ENCODE measurements at places on chromosomes 1 and 21. TPM values are rescaled to one million over a fixed set of nuclear protein-coding genes. Genes with fewer than 3 reads are reported as not detected.

SUSD4 gene
- 28.9 TPM for total RNA-seq

DNA sequence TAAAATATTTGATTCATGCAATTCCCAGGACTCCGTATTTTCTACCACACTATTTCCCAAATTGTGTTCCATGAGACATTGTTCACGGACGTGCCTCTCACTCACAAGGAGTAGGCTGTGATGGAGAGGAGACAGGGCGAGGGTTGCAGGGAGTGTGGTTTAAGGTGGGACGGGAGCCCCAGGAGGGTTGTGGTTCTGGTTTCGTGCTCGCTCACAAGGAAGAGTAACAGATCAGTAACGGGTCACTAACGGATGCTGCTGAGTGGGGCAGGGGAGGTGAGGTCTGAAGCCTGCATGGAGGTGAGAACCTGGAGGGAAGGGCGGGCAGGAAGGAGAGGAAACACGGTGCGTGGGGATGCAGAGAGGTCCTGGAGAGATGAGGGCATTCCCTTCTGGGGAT, 28.8 kb downstream of the TFF3 start:
- DNase-seq, result no peak

DNA sequence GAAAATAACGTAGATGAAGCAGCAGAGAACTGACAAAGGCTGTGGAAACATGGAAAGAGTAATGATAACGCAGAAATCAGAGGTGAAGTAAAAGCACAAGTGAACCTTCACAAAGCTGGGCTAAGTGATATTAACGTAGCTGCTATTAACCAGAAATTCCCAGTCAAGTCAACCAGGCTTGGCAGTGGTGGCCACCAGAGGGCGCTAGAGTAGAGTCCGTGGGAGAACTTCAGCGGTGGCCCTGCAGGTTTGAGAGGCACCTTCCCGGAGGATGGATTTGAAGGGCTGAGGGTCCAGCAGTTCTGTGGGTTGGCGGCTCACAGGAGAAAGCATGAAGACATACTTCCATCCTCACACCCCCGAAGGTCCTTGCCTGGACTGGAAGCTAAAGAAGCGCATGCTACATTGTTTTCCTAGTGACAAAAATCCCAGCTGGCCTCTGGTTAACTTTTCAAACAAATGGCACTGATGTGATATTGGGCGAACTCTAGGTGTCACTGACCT, 81.7 kb upstream of the ZNF648 start:
- DNase-seq, result peak; percentile 97

DNA sequence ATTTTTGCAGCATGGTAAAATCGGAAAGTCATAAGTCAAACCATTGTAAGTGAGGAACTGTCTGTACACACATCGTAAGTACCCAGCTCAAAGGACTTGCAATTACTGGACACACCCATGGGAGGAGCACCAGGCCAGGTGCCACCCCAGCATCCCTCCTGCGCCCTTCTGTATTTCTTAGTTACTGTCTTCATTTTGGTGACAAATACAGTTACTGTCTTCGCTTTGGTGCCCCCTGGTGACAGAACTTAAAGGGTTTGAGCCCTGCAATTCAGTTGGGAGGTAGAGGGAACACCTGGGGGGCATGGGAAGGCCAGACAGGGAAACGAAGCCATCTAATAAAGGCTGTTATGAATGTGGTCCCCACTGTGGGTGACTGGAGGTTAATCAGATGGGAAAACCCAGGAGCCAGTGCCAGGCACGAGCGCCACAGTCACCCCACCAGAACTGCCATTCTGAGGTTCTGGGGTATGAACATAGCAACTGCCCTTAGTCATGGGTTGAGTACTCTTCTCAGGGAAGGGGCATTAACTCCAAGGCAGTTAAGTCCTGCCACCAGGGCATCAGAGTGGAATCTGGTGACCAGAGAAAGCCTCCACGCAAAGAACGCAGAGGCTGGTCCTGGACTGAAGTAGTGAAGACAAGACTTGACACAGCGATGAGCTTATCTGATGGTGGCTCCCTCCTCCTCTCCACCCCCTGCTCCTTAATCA, 612.9 kb downstream of the PTPRU start:
- peak; percentile 37 for DNase-seq

DNA sequence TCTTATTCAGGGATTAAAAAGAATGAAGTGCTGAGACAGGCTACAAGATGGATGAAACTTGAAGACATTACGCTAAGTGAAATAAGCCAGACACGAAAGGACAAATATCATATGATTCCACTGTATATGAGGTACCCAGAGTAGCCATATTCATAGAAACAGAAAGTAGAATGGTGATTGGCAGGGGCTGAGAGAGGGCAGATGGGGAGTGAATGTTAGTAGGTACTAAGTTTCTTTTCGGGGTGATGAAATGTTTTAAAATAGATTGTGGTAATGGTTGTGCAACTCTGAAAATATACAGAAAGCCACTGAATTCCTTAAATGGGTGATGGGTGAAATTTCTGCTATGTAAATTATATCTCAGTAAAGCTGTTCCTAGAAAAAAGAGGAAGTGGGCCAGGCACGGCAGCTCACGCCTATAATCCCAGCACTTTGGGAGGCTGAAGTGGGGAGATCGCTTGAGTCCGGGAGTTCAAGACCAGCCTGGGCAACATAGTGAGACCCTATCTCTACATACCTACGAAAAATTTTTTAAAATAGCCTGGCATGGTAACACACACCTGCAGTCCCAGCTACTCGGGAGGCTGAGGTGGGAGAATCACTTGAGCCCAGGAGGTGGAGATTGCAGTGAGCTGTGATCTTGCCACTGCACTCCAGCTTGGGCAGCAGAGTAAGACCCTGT, 15.9 kb downstream of the SLC27A3 start:
- peak; percentile 58 for DNase-seq

CEP170 gene
- total RNA-seq, result 85.6 TPM

- peak; percentile 88 for DNase-seq
Observed at GRCh38 chr1:60911966-60912697, 170.2 kb upstream of the NFIA start.

GRCh38 chr1:246680696-246681130, 43.5 kb upstream of the SCCPDH start:
- peak; percentile 82 for DNase-seq

GRCh38 chr21:30942192-30942591, 60.8 kb upstream of the KRTAP11-1 start:
- DNase-seq, result no peak

HP1BP3 gene
- 287 TPM for total RNA-seq

CGN gene
- total RNA-seq, result 4.3 TPM

DNA sequence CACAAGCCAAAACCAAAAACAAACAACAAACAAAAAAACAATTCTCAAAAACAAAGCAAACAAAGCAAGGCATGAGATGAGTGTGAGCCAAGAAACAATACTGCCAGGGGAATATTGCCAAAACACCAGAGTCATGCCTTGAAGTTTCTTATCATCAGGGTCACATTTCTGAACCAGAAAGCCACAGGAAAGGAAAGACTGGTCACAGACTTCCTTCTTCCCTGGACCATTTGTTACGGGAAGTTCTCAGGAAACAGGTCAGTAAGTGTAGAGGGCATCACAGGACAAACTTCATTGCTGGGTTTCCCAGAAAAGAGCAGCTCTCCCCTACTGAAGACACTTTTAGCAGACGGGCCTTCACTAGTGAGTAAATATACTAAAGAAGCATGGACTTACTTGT, 191.2 kb downstream of the GABPA start:
- DNase-seq, result no peak

DNA sequence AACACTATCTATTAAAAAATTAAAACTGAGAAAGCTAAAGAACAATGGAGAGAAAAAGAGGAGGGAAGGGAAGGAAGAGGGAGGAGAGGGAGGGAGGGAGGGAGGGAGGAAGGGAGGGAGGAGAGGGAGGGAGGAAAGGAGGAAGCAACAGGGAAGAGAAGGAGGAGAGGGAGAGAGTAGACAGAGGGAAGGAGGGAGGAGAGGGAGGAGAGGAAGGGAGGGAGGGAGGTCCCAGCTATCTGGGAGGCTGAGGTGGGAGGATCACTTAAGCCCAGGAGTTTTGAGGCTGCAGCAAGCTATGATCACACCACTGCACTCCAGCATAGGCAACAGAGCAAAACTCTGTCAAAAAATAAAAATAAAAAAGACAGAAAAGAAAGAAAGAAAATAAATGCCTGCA, 16.5 kb downstream of the ZBTB17 start:
- DNase-seq, result no peak

DNA sequence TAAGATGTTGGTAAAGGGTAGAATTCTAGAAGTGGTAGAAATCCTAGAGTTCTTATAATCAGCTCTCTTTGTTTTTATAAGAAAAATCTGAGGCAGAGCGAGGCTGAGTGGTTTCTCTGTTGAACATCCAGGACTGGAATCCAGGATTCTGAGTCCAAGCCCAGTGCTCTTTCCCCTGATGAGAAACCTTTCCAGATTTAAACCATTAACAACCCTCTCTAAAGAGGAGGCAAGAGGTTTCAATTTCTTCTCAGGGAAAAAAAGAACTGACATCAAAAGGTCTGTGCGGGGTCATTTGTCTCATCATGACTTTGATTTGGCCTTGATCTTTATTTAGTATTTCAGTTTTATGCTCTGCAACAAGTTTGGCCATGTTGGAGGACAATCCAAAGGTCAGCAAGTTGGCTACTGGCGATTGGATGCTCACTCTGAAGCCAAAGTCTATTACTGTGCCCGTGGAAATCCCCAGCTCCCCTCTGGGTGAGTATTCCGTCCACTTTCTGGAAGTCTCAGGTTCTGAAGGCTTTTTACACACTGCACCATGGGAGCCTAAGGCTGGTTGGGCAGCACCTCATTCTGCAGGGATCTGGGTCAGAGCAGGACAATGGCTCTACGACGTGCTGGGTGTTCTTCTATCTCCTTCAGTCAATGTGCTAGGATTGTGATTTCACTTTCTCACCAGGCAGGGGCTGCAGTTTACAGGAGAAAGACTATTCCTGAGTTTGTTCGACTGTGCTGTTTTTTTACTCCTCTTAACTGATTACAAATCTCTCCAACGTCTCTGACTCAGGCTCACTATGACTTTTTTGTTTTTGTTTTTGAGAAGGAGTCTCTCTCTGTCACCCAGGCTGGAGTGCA, 18.9 kb upstream of the CCT8 start:
- DNase-seq, result no peak

ERICH3 gene
- not detected for total RNA-seq

Data from tongue (tissue), 3 donors.